Stimulated activated CD4-positive, alpha-beta T cell treated with anti-CD3 and anti-CD28 coated beads, Interleukin-15, amount 100 ng/mL, for 48 hours (primary cell): ENCODE measurements at places on chromosomes 2 and 18.

GRCh38 chr2:238240757-238241711 lies 1.2 kb upstream of the HES6 start:
- no peak for DNase-seq

DNA sequence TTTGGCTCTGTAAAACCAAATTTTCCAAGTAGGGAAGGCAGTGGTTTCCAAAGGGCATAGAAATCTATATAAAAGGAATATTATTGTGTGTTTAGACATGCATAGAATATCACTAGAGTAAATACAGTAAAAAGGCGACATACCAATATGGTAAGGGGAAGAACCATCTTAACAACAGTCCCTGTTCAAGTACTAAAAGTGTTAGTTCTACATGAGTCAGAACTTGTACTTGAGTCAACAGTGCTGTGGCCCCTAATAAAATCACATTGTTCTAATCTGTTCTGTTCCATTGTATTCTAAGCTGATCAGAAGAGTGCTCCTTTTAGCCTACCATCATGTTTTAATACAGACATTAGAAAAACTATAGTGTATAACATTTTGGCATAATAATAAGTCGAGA lies 36.1 kb upstream of the TNFRSF11A start:
- no peak for DNase-seq

DNA sequence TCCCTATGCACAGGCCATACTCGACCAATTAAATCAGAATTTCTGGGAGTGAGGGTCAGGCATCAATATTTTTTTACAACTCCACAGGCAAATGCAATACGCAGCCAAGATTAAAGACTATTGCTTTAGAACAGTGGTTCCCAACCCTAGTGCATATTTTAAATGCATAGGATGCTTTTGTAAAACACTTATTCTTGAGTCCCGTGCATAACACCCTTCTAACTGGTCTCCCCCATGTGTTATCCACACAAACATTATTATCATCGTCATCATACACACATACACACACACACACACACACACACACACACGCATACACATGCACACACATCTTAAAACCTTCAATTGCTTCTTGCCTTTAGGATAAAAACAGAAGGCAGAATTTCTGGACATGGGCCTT lies 145.0 kb upstream of the PELI1 start:
- DNase-seq: no peak

GRCh38 chr18:79416022-79416676 lies 20.4 kb downstream of the NFATC1 start:
- DNase-seq: no peak

GRCh38 chr2:169073211-169073962 lies 4.0 kb downstream of the DHRS9 start:
- DNase-seq: no peak

DNA sequence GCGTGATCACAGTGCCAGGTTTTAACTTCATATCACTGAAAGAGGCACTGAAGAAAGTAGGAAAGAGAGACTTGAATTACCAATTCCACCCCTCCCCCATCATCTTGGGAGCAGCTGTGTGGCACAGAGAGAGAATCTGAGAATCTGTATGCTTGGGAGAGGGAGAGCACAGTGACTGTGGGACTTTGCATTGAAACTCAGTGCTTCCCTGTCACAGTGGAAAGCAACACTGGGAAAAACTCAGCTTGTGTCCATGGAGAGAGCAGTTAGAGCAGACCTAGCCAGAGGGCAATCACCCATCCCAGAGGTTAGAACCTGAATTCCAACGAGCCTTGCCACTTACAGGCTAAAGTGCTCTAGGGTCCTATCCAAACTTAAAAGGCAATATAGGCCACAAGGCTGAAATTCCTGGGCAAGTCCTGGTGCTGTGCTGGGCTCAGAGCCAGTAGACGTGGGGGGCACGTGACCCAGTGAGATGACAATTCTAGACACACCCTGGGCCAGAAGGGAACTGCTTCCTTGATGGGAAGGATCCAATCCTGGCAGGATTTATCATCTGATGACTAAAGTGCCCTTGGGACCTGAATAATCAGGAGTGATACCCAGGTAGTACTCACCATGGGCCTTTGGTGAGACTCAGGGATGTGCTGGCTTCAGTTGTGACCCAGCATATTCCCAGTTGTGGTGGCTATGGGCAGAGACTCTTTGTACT lies 15.5 kb upstream of the ABCB11 start:
- no peak for DNase-seq
